ENCODE measurements at places on chromosomes 7 and 10.

DNA sequence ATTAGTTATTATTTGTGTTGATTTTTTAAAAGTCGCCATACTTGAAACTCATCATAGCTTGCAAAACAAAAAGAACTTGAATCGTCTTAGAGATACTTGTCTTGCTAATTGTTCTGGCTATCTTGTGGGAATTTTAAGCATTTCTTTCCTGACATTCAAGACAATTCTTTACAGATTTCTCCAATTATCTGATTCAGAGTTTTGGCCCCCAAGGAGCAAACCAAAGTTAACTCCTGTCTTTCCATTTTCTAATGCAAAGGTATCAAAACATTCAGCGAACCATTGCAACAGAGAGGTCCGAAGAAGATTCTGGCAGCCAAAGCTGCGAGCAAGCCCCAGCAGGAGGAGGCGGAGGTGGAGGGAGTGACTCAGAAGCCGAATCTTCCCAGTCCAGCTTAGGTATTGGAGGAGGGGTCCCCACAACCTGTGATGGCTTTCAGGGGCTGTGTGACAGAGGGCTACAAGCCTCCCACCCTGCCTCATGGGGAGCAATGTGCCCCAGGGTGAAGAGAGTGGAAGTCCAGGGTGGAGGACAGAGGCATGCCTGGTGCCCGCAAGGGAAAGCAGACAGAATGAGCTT lies 119.4 kb upstream of the STK17A start:
- no peak for DNase-seq

DNA sequence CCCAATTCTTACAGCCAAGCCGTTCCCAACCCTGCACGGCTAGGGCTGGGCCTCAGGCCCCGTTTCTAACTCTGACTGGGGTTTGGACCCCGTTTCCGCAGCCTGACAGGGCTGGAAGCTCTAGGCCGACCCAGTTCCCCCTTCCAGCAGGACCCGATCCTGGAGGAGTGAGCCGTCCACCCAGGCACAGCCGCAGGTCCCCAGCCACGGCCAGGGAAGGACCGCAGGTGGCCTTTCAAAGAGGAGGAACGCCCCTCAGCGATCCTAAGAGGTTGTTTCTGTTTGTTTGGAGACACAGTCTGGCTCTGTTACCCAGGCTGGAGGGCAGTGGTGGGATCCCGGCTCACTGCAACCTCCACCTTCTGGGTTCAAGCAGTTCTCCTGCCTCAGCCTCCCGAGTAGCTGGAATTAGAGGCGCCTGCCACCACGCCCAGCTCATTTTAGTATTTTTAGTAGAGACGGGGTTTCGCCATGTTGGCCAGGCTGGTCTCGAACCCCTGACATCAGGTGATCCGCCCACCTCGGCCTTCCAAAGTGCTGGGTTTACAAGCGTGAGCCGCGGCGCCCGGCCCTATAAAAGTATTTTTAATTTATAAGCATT lies 778 bp upstream of the GET4 start:
- no peak for DNase-seq

- no peak for DNase-seq
Observed at GRCh38 chr7:86937363-86937878, 122.0 kb downstream of the ELAPOR2 start.

DNA sequence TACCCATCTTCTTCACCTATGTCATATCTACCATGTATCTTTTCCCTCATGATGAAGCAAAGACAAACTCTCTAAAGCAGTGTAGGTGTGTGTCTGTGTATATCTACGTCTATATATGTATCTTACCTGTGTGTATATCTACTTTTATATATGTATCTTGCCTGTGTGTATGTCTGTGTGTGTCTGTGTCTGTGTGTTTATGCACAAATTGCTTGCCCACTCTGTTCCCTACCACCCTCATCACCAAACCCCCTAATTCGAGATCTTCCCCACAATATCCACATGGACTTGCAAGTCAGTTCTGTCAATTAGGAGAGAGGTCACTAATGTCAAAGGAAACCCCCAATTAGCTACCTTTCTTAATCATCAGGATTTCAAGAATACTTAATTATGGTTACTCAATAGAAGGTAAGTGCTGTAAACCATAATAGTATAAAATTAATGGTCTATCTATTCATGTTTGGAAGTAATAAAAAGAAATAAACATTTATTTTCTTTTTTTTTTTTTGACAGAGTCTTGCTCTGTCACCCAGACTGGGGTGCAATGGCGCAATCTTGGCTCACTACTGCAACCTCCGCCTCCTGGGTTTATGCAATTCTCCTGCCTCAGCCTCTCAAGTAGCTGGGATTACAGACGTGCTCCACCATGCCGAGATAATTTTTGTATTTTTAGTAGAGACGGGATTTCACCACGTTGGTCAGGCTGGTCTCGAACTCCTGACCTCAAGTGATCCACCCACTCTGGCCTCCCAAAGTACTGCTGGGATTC lies 43.6 kb downstream of the ANKRD61 start:
- no peak for DNase-seq

DNA sequence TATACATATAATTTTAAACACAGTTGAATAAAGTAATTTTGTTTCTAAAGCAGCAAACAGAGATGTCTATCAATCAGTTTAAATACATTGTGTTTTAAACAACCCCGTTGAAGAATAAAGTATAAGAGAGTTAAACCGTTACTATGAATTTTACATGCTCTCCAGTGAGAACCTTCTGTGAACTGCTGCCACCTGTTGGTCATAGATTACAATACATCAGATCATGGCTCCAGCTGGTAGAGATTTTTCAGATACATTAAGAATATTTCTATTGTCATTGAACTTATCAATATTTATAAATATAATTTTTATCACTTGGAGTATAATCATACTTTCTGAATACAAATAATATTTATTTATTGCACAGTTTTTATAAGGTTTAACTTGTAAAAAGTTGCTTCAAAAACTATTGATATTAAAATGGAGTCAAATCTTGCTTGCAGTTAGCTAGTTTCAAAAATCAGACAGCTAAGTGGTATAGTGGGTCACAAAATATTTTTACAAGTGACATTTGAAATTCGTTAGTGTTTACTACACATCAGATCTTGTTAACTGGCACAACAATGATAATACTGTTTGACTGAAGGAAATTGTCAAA lies 561.2 kb upstream of the PHF14 start:
- DNase-seq = peak; percentile 16

DNA sequence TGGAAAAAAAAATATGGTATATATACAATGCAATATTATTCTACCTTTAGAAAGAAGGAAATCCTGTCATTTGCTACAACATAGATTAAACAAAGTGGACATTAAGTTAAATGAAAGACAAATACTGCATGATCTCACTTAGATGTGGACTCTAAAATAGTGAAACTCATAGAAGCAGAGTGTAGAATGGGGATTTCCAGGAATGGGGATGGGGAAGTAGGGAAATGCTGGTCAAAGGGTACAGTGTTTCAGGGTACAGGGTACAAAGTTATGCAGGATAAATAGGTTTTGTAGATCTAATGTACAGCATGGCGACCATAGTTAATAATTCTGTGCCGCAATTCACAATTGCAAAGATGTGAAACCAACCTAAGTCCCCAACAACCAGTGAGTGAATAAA lies 385.5 kb downstream of the SFMBT2 start:
- no peak for DNase-seq

DNA sequence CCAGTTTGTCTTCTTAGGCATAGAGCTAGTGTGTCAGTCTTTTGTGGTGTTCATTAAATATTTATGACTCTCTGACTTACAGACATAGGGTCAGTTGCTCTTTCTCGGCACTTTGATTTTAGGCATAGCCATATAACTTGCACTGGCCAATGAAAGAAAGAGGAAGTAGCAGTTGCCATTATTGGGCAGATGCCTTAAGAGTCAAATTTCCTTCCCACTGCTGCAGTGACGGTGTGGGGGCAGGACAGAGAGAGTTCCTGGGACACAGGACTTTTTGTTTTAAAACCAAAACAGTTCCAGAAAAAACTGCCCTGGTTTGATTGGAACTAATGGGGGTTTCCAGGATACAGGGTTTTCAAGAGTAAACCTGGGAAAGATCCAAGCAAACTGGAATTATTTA lies 60.2 kb upstream of the PHF14 start:
- DNase-seq = no peak

DNA sequence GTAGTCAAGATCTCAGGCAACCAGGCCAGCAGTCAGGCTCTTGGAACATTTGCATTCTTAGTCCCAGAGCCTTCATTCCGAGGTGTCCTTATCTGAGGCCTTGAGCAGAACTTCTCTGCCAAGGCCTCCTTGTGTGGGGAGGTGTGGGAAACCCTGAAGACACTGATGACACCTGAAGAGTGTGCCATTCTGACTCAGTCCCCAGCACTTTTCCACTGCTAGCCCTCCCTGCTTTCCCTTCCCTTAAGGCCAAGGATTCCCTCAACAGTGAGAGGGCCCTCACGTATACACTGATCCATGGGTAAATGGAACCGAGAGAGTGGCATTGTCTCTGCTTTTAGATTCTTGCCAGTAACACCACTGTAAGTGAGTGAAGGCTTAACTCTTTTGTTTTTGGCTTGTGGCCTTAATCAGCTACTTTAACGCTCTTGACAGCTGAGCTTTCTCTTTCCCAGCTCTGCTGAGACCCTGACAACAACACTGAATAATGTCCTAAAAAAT lies 30.3 kb downstream of the TRDMT1 start:
- DNase-seq = no peak

DNA sequence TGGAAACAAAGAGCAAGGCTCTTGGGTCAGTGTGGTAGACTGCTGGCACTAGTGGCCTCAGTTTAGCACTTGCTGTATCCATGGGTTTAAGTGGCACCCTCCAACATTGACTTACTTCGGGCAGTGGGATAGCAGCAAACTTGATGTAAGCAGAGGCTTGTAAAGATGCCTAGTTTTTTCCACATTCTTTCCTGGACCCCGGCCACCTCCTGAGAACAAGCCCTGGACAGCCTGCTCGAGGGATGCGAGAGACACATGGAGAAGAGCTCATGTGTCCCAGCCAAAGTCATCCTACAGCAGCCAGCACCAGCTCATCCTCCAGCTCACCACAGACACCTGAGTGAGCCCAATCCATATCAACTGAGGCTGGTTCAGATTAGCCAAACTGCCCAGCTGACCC lies 142.7 kb upstream of the PCBD1 start:
- no peak for DNase-seq

- DNase-seq = no peak
Observed at GRCh38 chr10:127925471-127926207, 18.7 kb downstream of the PTPRE start.

DNA sequence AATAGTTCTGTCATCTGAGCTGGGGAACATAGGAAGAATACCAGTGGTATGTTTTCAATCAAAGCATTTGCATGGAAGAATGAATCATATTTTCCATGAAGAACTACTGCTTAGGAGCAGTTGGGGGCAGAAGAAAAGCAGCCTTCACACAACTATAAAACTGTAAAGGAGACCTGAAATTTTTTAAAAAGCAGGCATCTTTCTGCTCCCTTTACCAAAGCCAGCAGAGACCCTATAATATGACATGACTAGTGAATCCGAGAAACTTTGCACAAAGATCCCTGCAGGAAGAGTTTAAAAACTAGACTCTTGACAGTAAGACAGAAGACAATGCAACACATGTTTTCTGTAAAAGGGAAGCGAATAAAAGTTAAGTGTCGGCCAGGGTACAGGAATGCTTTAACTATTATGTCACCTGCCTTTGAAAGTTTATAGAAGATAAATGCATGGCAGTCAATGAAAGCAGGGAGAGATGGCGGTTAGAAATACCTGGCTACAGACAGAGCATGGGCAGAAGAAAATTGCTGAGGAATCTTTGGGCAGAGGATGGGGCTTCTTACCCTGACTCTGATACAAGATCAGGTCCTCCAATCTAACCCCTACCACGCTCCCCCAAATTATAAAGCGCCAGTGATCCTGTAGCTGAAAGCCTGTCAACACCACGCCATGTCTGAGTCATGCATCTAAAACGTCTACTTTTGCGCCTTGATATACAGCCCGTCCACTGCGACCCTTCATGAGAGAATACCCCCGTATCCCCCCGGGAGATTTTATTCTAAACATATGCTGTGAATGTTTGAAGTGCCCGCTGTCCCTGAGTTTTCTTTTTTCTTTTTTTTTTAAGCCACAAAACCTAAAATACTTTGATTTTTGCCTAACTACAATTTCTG lies 93.1 kb downstream of the GLI3 start:
- no peak for DNase-seq

GRCh38 chr10:124971276-124971675 lies 29.4 kb downstream of the ZRANB1 start:
- DNase-seq = no peak

GRCh38 chr7:69967689-69968450 lies 369.6 kb downstream of the AUTS2 start:
- DNase-seq = no peak

- no peak for DNase-seq
Observed at GRCh38 chr7:155725006-155725355, 80.5 kb downstream of the RBM33 start.

DNA sequence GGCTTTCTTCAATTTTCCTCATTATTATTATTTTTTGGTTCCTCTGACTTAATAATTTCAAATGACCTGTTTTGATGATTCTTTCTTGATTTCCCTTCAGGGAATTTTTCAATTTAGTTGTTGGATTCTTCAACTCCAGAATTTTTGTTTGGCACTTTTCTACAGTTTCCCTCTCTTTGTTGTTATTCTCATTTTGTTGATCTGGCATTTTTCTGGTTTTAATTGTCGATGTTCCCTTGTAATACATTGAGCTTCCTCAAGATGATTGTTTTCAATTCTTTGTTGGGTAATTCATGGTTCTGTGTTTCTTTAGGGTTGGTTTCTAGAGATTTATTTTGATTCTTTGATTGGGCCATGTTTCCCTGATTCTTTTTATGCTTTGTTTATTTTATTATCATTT lies 67.8 kb upstream of the DNAJC1 start:
- DNase-seq = no peak

DNA sequence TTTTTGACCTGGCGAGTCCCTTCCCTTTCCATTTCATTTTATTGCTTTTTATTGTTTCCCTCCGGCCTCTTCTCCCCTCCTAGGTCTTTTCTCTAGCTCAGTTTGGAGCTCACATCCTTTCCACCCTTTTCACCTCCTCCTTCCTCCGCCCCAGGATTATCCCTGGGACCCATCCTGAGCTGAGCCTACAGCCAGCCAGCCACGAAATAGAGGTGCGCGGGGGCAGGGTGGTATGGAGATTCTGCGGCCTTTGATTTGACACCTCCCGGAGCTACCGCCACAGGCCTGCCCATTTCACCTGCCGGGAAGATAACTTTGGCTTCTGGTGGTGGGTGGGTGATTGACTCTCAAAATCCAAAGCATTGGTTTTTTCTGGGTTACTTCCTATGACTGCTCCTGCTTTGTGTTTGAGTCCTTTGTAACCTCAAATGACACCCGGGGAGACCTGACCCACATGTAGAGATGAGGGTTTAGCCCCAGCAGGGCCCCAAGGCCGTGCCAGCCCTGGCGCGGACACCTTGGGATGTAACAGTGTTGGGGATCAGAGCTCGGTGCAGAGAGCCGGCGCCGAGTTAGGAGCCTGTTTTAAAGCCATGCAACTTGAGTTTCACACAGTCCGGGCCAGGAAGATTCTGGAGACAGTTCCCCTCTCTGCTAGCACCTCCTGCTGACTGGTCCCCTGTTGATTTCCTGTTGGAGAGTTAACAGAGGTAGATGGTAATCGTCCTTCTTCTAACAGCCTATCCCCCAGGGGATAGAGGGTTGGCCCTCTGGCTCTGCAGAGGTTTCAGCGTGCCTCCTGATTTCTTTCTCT lies 1.5 kb downstream of the DUSP5 start:
- DNase-seq = peak; percentile 73
